ENCODE measurements at places on chromosomes 3 and 15.

DNA sequence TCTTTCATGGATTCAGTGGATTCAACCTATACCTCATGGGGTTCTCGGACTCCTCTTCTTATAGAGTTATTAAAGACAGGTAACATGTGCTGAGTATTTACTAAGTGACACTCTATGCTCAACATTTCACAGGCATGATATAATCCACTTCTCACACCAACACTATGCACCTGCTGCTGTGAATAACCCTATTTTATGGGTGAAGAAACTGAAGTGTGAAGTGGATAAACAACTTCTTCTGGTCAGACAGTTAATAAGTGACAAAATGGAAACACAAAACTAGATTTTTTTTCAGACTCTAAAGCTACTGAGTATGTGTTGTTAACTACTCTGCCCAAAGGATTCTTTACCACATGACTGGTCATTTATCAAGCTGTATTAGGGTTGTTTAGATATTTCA lies 403.5 kb downstream of the DIPK2A start:
- DNase-seq = no peak

GRCh38 chr3:150798122-150798618 lies 35.2 kb upstream of the SIAH2 start:
- no peak for DNase-seq

DNA sequence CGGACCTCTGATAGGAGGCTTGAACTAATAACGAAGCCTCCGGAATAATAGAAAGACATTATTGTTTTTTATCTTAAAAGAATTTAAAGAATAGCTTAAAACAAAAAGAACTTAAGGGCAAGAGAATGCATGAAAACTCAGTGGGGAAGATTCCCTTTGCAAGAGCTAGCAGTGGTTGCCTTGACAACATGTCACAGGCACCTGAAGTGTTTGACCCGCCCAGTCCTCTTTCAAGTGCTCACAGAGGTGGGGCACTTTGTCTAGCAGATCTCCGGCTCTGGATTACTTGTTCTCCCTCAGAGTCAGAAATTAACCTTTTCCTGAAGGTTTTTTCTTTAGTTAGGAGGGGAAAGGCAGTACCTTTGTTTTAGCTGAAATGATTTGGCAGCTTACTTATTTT lies 37.8 kb downstream of the LARS2 start:
- DNase-seq = no peak

DNA sequence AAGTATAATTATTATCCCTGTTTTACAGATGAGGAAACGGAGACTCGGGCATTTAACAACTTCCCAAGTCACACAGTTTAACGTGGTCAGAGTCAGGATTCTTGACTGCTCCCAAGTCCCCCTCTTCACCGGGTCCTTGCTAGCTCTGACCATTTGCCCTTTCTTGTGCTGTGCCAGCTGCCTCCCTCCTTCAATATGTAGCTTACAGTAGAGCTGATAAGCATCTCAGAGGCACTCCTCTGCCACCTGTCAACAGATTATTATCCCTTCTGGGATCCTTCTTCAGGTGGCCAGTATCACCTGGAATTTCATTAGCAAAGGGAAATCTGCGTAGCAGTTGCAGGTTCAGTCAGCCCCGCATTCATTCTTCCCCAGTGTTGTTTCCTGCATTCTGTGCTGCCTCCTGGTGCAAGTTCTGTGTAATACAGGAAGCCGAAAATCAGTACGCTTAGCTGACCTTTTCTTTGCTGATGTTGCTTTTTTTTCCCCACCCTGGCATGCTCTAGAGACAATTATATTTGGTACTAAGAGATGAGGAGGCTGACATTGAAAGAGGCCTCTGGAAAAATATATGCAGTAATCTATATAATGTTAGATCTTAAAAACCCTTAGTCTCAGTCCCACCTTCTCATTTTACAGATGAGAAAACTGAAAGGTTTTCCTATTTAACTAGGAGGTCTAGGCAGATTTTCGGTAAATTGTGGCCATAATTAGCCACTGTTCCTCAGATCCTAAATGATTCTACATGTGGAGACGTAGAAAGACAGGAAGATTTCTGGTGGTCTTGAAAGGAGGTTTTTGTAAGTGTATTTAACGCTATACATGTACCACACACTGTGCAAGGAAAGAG lies 24.8 kb downstream of the TMOD2 start:
- DNase-seq = no peak

DNA sequence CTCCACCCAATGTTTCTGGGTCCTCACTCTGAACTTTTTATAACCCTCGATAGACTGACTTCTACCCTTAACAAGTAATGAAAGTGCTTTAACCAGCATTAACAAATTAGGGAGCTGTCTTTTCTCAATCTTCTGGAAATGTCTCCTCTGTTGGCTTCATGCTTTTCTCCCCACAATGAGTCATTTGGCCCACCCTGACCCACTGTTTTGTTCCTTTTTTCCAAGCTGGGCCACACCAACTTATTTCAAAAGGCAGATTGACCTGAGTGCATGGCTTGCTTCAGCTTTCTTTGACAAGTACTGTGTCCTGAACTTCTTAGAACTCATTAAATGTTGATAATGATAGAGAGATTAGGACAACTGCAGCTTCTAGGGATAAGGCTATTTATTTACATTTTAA lies 199.6 kb upstream of the SEMA6D start:
- DNase-seq = no peak

- no peak for DNase-seq
These were observed 100.3 kb upstream of the TPRG1 start for GRCh38 chr3:189071446-189071845.

GRCh38 chr3:122265957-122266356 lies 59.1 kb upstream of the CSTA start:
- no peak for DNase-seq

GRCh38 chr3:141949399-141949798 lies 73.0 kb downstream of the ATP1B3 start:
- no peak for DNase-seq

- DNase-seq = no peak
These were observed 364 bp upstream of the CADPS start for GRCh38 chr3:62875558-62876002.

GRCh38 chr15:68681836-68682235 lies 103.0 kb downstream of the CORO2B start:
- DNase-seq = no peak

DNA sequence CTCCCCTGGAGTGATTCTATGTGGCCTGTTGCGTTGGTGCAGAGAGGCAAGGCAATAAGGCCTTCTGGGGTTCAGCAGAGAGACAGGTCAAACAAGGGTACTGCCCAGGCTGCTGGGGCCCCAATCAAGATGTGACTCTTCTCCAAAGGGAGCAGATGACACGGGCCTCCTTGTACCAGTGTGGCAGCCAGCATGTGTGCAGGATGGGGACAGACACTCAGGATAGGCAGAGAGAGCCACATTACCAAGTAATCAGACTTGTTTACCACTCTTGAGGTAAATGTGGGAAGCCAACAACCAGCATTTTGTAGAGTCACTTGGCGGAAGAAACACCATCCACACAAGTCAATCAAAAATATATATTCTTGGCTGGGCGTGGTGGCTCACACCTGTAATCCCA lies 95.3 kb upstream of the DLG1 start:
- DNase-seq = no peak

DNA sequence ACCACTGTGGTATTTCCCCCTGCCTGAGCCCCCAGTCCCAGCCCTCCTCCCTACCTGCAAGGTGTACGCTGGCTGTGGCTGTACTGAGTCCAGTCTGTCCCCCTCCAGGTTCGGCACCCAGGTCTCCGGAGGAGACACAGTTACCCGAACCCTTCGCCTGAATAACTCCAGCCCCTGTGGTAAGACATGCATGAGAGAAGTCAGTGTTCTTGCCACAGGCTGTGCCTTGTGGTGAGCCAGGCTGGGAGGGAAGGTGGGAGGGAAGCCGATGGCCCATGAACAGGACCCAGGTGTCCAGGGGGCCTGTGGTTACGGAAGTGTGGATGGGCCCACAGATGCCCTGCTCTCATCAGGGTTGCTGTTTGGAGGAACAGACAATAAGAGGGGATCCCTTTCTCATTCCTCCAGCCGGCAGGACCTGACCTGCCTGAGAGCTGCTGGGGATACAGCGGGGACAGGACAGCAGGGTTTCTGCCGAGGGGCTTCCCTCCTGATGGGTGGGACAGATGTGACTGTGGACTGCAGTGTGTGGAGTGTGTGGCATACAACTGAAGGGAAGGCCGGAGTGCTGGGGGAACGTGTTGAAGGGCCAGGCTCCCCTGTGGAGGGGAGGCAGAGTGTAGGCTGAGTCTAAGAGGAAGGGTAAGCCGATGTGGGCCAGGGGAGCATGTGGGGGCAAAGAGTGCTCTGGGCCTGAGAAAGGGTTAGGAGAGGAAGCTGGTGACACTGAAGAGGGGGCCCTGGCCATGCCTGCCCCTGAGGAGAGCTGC lies 21.9 kb downstream of the ACAA1 start:
- DNase-seq = no peak

- DNase-seq = no peak
These were observed 31.4 kb upstream of the RARB start for GRCh38 chr3:25396686-25397085.

- no peak for DNase-seq
These were observed 38.3 kb downstream of the SCAPER start for GRCh38 chr15:76866716-76867321.

- DNase-seq = no peak
These were observed 56.1 kb upstream of the C3orf49 start for GRCh38 chr3:63762934-63763550.

Measured in substantia nigra (tissue), 51 donors.